Activated CD8-positive, alpha-beta memory T cell treated with anti-CD3 and anti-CD28 coated beads for 1 hour (primary cell): ENCODE measurements at places on chromosomes 5 and 9.

DNA sequence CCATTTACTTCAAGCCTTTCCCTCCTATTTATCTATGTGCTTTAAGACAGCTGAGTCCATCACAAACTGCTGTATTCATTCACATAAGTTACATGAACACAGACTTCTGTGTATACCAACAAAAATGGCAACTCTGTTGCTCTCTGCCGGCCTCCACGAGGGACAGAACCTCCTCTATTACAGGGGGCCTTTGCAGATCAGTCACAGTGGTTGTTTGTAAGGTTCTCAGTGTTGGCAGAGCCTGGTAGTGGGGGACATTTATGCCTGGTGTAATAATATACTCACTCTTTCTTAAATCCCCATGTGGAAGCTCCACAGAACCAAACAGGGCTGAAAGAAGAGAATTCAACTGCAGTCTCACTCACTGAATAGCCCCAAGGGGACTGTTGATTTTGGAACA lies 76.5 kb downstream of the SLC1A1 start:
- DNase-seq, result no peak

DNA sequence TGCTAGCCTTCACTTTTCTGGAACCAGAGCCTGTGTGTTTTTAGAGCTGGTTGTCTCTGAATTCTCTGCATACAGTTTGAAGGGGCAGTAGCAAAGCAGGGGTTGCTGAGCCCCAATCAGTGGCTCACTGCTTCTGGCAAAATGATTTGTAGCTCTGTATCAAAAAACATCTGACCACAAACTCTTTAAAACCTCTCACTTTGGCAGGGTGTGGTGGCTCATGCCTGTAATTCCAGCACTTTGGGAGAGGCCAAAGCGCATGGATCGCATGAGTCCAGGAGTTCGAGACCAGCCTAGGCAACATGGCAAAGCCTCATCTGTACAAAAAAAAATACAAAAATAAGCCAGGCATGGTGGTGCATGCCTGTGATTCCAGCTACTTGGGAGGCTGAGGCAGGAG lies 28.3 kb upstream of the APC start:
- no peak for DNase-seq

DNA sequence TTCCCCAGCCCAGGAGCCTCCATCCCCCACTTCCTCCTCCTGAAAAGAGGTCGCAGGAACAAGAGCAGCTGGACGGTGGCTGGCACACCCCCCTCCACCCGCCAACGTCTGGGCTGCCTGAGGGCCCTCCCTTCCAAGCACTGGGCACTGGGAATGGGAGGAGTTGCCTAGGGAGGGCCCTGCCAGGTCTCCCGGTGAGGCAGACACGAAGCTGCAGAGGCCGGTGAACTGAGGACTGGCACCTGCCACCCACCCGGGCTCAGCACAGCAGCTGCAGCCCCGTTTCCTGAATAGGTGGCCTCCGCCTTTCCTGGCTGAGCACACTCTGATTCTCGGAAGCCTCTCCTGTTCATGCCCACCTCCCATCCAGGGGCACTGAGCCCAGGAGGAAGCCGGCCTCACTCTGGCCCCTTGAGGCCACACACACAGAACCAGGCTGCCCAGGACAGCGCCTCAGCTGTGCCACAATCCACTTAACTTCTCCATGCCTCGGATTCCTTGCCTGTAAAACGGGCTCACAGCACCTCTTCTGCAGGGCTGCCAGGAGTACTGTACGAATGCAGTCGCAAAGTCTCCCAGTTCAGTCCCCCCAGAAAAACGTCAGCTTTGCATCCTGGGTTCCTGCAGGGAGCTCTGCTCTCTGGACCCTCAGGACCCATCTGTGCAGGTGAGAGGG lies 1.3 kb downstream of the NPDC1 start:
- DNase-seq, result no peak

GRCh38 chr5:56717253-56717987 lies 97.9 kb upstream of the MAP3K1 start:
- no peak for DNase-seq

DNA sequence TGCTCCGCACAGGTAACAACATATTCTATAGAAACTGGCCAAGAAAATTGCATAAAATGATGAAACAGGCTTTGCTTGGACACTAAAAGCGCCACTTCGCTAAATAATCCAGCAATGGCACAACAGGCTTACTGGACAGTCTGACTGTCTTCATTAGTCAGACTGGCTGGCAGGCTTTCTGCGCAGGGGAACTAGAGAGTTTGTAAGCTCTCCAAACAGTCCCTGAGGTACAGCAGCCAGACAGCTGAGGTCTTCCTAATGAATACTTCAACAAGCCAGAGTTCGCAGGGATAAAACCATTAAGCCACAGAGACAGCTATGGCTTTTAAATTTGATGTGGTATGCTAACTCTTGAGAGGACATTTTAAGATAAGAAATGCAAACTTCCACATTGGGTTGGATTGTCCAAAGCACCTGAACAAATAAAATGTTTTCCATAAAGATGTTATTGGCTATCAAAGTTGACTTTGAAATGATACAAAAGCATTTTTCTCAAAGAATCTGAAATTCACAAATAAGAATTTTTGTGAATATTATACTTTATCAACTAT lies 20.7 kb downstream of the PLK2 start:
- DNase-seq, result no peak

- no peak for DNase-seq
Observed at GRCh38 chr5:25345240-25345771, 700.5 kb upstream of the CDH10 start.

DNA sequence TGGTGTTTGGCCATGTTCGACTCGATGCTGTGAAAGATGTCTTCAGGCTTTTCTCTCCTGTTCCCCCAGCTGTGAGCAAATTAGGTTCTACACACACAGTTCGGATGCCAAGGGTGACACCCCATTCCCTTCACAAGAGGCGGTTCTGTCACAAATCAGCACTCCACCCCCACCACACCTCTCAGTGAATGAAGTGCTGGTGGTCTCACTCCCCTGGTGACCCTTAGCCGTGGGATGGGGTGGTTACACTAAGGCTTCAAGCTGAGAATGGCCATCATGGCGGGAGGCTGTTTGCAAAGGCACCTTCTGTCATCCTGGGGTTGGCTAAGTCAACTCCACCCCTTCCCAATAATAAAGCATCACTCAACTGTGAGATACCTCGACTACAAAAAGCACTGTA lies 26.4 kb downstream of the AMBP start:
- DNase-seq, result no peak

DNA sequence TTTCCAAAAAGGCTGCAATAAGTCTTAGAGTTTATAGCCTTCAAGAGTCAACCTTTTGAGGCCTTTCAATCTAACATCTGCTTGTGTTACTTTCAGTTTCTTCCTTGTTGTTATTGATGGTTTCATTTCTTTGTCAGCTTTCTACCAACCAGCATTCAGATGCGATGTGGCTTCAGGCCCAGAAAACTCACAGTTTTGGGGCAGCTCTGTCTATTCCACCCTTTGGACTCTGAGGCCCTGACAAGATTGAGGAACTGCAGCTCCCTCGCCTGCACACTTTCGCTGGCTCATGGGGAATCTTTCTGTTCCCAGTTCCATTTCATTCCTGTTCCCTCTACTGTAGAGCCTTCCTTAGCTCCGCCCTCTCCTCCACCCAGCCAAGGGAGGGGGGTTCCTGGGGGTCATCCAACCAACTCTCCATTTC lies 13.3 kb upstream of the WHRN start:
- no peak for DNase-seq

DNA sequence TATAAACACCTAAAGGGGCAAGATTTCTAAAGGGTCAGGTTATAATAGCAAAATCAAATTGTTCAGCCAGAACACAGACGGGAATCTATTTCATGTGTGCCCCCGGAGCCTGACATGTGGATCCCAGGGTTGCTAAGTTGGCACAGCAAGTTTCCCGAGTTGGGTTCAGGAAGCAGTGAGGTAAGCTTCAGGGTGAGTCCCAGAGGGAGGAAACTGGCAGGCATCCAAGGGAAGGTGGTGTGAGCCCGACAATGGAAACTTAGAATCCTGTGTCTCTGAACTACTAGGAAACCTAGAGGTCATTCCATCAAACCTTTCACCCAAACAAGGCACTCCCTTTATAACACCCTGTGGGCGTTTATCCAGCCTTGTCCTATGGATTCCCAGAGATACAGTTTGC lies 98.4 kb downstream of the ADRB2 start:
- DNase-seq, result no peak

GRCh38 chr9:78252616-78253015 lies 16.7 kb downstream of the CEP78 start:
- no peak for DNase-seq

- no peak for DNase-seq
Observed at GRCh38 chr5:123261752-123262151, 161.5 kb downstream of the CEP120 start.

GRCh38 chr9:6356441-6356840 lies 28.3 kb downstream of the TPD52L3 start:
- no peak for DNase-seq

GRCh38 chr5:51902512-51902911 lies 519.3 kb downstream of the ISL1 start:
- DNase-seq, result no peak

- DNase-seq, result no peak
Observed at GRCh38 chr5:76069061-76069735, 14.0 kb upstream of the SV2C start.

DNA sequence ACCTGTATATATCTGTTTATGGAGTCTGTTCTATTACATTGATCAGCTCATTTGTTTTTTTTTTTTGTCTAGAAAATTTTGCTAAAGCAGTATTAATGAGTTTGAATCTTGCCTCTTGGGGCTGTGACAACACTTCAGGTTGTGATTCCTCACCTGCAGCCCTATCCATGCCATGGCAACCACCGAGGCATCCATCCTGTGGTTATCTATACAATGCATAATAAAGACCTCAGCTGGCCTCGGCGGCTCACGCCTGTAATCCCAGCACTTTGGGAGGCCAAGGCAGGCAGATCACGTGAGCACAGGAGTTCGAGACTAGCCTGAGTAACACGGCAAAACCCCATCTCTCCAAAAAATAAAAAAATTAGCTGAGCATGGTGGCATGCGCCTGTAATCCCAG lies 28.1 kb upstream of the PDCD1LG2 start:
- no peak for DNase-seq

GRCh38 chr5:146646441-146646840 lies 130.5 kb upstream of the GPR151 start:
- DNase-seq, result no peak

DNA sequence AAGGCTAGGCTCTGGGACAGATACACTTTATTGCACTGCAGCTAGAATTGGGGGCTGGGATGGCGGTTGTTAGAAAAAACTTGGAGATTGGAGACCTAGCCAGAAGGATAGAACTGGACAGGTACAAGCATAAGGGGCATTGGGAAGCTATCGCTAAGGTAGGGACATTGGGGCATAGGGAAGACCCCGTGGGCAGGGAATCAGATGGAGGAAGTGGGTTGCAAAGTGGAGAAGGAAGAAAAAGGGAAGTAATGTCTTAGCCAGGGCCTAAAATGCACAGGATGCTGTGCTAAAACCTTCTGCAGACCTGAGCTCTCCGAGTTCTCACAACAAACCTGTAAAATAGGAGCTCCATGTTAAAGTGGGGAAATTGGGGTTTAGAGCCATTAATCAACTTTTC lies 178.2 kb downstream of the ZDHHC21 start:
- no peak for DNase-seq

DNA sequence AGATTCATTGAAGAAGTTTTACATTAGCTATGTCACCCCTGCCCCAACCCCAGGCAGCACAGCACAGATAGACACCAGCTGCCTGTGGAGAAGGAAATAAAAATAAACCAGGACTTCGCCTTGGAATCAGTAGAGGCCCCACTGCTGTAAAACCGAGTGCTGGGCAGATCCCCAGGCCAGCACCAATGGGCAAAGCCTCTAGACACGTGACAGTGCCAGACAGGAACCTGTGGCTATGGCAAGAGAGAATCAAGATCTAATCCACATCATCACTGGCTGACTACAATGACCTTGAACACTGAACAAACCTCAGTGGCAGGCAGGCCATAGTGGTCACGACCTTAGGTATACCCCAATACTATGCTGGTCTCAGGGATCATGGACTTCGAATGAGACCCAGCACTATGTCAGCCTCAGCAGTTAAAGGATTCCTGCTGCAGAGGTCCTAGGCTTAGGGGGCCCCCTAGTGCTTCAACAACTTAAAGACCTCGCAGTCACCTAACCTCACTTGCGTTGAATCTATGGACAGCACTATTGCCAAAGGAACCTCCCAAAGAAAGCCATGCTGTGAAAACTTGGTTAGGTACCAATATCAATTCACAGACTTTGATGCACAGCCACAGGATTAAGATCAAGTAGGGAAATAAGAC lies 2118.6 kb upstream of the C9orf72 start:
- DNase-seq, result no peak
